HL-60 (cell line): ENCODE measurements at places on chromosomes 2 and 18.

- no peak for DNase-seq
Measured at GRCh38 chr2:136361521-136361920, 243.6 kb upstream of the CXCR4 start.

DNA sequence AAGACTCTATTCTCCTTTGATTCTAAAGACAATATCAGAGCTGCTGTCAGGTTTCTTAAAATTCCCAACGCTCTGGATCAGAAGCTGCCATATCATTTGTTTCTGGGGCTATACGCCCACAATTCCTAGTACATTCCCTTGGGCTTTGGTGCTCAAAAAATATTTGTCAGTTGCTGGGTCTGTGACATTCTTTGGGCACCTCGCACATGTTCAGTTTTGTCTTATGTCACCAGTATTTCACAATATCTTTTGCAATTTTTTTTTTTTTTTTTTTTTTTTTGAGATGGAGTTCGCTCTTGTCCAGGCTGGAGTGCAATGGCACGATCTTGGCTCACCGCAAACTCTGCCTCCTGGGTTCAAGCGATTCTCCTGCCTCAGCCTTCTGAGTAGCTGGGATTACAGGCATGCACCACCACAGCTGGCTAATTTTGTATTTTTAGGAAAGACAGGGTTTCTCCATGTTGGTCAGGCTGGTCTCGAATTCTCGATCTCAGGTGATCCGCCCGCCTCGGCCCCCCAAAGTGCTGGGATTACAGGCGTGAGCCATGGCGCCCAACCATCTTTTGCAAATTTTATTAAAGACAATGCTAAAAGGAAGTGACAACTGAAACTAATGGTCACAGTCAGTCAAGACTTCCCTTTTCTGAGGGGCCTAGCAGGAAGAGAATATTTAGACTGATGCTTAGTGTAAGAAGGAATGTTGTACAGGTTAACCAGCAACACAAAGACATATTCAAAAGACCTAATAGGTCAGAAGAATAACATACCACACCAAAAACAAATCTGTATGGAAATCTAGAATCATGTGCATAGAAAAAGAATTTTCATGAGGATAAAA lies 6.8 kb downstream of the ZNF397 start:
- DNase-seq: peak; percentile 39

GRCh38 chr2:17576802-17577201 lies 36.3 kb downstream of the VSNL1 start:
- no peak for DNase-seq

DNA sequence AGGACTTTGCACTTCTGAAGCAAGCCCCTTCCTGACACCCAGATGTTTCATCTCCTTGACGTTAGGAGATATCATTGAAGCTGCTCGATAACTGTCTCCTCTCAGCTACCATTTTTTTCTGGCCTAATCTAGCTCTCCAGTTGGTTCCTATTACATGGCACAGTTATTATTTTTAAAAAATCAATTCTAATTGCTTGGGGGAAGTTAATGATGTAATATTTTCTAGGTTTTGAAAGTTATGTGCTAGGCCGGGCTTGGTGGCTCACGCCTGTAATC lies 22.5 kb upstream of the RAB31 start:
- DNase-seq: no peak

DNA sequence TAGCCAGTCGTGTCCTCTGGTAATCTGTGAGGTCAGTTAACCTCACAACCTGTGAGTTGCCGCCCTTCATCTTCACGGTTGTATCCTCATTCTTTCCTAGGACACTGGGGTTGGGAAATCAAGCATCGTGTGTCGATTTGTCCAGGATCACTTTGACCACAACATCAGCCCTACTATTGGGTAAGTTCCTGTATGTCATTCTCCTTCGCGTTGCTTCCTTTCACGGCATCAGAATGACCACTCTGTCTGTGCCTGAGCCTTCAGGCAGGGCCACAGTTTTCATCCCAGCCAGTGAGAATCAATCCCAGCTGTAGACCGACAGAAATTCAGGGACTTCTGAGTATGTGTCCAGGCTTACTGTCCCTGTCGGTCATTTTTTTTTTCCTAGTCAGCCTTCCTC lies 67.1 kb downstream of the RAB31 start:
- DNase-seq: peak; percentile 91

DNA sequence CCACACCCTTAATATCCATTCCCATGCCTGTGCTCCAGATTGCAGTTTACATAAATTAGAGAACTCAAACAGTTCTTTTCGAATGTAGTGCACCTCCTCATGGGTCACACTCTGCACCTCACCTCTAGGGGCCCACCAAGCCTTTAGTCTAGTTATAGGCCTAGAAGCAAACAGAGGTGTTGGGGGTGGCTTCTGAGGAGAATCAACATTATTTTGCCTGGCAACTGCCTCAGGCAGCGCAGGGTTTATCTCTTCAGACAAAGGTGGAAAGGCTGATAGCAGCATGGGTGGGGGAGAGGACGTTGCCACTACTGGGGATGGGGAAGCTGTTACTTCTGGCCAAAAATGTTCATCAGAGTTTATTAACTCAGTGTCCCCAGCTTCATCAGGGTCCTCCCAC lies 5.0 kb upstream of the GYPC start:
- DNase-seq: no peak

DNA sequence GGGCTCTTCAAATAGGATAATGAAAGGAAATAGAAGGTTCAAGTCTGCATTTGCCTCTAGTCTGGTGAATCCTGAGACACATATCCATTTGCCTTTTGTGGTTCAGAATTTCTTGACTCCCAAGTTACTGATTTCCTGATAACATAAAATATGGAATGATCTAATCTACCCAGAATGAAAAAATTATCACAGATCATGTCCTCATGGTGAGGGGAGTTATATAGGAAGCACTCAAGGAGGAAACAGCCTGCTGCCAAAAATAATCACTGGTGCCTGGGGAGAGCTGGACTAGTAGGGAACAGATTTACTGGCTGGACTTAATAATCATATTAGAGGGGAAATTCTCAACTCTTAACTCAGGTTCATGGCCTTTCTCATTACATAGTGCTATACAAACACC lies 95.5 kb upstream of the STK17B start:
- DNase-seq: no peak

DNA sequence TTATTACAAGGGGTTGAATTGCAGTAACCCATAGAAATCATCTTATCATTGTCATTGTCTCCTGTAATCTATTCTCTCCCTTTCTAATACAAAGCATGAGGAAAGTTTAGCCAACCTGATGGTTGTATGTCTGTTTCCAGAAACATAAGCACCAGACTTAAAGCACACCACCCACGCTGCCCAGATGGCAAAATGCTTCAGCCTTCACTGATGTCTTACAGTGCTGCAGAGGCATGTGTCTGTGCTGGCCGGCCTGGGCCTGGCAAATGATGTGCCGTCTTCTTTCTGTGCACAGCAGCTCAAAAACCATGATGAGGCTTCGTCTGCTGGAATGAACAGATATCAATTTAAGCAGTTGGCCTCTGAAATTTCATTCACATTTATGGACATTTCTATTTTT lies 443.0 kb upstream of the RGPD4 start:
- DNase-seq: no peak

DNA sequence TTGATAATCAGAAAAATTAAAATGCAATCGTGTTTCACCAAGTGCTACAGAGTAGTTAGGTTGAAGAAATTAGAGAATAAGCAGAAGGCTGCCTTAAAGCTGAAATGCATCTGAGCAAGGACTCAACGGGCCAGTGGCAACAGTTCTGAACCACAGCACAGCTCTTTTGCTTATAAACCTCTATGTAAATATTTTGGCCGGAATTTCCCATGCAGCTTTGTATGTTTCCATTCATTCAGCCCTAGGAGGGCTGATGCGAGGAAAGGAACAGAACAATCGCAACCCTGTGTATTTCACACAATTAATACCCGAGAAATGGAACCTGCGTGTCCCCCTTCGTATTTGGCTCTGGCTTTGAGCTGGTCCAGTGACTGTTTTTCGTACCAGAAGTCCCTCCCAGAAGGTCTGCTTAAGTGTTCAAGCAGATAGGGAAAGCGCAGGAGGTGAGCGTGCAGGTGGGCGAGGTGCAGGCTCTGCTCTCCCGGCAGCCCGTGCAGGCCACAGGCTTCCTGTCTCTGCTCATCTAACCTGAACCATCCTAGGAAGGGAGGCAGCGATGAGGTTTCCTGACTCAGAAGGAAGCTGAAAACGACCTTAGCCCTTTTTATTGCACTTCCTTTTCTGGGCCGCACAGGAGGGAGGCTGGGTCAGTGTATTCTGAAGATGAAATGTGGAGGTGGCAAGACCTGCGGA lies 67.3 kb downstream of the ASB1 start:
- no peak for DNase-seq

GRCh38 chr2:12045864-12046291 lies 299.4 kb downstream of the LPIN1 start:
- no peak for DNase-seq

- DNase-seq: no peak
Measured at GRCh38 chr2:119157850-119158511, 570 bp downstream of the C1QL2 start.

- DNase-seq: no peak
Measured at GRCh38 chr2:33426666-33427231, 49.7 kb upstream of the RASGRP3 start.

GRCh38 chr2:168624028-168624427 lies 168.0 kb downstream of the CERS6 start:
- DNase-seq: no peak
